ENCODE measurements at places on chromosomes 2 and 18.

GRCh38 chr2:33302348-33302747 is 174.1 kb upstream of the RASGRP3 start:
- no peak for DNase-seq

DNA sequence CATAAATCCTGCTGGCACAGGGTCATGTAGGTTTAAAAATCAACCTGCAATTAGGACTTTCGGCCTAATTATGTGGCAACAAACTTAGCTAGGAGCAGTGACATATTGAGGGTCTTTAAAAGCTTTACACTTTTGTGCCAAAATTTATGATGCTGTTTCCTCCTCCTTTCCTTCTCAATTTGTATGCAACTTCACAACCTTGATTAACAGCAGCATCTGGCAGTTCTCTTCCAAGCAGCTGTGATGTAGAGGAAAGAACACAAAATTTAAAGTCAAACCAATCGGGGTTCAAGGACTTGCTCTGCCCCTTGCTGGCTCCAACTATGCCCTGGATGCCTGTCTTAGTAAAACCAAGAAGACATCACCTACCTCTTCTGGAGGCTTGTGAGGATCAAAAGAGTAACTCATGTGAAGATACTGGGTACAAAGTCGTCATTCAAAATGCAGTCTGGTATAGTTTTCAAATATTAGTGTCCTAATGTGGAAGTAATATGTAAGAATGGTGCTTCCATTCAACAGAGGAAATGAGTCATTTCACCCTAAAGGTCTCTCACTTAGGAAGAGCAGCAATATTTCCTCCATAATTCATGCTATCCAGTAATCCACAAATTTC is 94.7 kb downstream of the ANKRD44 start:
- DNase-seq, result no peak

GRCh38 chr18:32299484-32299883 is 109.6 kb downstream of the MEP1B start:
- DNase-seq, result no peak

- DNase-seq, result no peak
These were observed at the start of gene ATP6V1C2 for GRCh38 chr2:10721396-10722251. ATP6V1C2 (plus strand) TSS chr2:10721630; CDS start chr2:10722850, 1,220 bp downstream.

DNA sequence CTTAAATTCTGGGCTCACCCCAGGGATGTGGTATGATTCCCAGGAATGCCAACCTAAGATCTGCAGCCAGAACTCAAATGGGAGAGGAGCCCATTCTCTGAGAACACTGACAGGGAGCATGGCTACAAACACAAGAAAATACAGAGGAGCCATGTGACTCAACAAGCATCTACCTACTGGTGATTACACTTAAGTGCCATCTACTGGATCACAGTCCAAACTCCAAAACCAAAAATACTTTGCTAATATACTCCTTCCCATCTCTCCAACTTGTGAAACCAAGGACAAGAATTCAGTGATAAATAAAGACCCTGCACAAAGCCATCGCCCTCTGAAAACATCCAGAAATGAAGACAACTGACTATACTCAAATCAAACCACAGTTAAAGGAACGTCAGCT is 116.9 kb downstream of the NR4A2 start:
- no peak for DNase-seq

DNA sequence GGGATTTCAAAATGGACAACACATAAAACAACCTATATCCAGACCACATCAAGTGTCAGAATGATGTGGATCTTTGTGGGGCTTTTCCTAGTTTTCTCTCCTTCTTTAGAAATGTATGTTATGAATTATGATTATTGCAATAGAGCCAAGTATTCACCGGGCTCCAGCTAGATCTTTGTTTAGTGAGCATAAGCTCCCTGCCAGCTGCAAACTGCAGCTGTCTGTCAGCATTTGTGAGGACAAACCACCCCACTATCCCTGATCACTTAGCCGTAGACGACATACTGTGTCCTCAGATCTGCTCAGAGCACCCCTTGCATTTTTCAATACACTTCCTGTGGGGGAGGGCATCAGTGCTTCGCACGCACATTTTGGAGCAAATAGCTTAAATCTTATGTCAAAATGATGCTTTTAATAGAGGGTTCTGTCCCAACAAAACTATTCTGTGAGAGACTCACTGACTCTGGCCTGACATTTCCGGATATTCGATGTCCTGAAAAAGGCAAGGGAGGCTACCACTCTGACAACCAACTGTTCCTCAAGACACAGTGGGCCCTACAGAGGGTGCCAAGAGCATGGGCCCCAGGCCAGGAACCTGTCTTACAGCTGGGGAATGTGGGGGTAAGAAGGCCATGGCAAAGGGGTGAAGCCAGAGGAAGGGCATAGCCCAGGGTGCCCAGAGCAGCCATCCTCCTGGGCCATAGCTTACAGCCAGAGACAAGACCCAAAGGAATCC is 346.0 kb downstream of the ARHGAP15 start:
- DNase-seq, result no peak

GRCh38 chr18:13424363-13424762 is 205.8 kb downstream of the LDLRAD4 start:
- DNase-seq, result no peak

- no peak for DNase-seq
These were observed 53.4 kb downstream of the TCF4 start for GRCh38 chr18:55534547-55534946.

- no peak for DNase-seq
These were observed 64.5 kb downstream of the TWIST2 start for GRCh38 chr2:238912228-238912915.

GRCh38 chr2:206783718-206784117 is 18.3 kb downstream of the FASTKD2 start:
- DNase-seq, result no peak

DNA sequence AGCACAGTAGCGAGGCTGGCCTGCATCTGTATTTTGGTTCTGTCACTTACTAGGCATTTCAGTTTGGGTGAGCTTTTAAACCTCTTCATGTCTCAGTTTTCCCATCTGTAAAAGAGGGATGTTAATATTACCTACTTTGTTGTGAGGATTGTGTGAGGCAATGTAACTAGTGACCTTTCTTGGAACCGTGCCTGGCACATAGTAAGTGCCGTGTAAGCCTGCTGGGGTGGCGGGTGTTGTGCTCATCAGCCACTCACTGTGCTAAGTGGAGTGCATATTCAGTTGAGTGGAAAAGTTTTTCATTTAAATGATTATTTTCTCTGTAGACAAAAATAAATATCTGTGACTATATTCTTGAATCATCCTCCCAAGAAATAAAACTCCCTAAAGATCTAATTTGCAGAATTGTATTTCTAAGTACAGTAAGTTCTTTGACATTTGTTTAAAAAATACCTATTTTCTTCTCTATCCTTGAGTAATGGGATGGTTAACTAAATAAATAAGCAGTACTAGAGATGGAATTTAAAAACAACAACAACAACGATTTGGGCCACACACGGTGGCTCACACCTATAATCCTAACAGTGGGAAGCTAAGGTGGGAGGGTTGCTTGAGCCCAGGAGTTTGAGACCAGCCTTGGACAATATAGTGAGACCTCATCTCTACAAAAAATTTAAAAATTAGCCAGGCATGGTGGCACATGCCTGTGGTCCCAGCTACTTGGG is 56.7 kb downstream of the MALT1 start:
- no peak for DNase-seq

GRCh38 chr2:27988718-27989117 is 98.2 kb downstream of the BABAM2 start:
- DNase-seq, result no peak
